ENCODE measurements at places on chromosomes 16 and 17. TPM values are rescaled to one million over a fixed set of nuclear protein-coding genes. Genes with fewer than 3 reads are reported as not detected.

- DNase-seq: no peak
Observed at GRCh38 chr17:28718333-28719020, 809 bp upstream of the RAB34 start.

DNA sequence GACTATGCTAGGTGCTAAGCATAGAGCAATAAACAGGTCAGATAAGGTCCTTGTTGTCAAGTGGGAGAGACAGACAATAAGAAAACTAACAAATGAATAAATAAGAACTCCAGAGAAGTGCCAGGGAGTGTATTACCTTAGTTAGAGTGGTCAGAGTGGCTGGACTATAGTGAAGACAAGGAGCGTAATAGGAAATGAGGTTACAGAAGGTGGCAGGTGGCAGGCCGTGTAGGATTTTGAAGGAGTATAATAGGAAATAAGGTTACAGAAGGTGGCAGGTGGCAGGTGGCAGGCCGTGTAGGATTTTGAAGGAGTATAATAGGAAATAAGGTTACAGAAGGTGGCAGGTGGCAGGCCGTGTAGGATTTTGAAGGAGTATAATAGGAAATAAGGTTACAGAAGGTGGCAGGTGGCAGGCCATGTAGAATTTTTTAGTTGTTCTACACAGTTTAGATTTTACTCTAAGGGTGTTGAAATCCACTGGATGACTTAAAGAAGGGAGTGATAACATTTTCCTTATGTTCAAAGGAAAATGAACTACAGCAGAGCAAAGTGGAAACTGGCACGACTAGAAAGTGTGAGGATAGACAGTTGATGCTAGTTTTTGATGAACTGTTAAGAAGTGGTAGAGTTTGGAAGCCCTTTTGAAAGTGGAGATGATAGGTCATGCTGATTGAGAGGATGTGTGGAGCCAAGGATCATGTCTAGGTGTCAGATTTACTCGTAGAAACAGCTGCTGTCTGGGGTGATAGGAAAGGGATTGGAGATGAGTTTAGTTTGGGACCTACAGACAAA lies 3.6 kb upstream of the KRTAP3-1 start:
- DNase-seq: no peak

GRCh38 chr16:82987767-82988166 lies 361.0 kb downstream of the CDH13 start:
- no peak for DNase-seq

The ZSWIM7 gene
- 52.1 TPM for polyA plus RNA-seq

DNA sequence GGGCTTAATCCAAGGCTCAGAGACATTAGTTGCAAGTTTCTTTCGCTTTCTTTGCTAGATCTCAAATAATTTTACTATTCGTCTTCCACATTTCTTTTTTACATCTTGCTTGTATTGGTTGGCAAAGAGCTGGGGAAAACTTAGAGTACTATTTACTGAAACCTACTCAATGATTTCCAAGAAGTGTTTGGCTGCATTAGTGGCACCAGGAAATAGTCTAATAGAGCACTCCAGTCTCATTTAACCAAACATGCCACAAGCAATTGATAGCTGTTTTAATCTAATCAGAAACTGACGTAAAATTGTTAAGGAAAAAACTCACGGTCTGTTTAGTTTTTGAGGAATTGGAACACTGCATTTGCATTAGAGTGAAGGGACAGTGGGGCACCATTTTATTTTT lies 29.0 kb downstream of the NUP93 start:
- no peak for DNase-seq

The PABPN1L gene
- polyA plus RNA-seq: not detected

The GUCY2D gene
- 0.28 TPM for polyA plus RNA-seq

The KRTAP1-1 gene
- not detected for polyA plus RNA-seq

GRCh38 chr16:26905336-26905735 lies 161.4 kb upstream of the C16orf82 start:
- DNase-seq: no peak

DNA sequence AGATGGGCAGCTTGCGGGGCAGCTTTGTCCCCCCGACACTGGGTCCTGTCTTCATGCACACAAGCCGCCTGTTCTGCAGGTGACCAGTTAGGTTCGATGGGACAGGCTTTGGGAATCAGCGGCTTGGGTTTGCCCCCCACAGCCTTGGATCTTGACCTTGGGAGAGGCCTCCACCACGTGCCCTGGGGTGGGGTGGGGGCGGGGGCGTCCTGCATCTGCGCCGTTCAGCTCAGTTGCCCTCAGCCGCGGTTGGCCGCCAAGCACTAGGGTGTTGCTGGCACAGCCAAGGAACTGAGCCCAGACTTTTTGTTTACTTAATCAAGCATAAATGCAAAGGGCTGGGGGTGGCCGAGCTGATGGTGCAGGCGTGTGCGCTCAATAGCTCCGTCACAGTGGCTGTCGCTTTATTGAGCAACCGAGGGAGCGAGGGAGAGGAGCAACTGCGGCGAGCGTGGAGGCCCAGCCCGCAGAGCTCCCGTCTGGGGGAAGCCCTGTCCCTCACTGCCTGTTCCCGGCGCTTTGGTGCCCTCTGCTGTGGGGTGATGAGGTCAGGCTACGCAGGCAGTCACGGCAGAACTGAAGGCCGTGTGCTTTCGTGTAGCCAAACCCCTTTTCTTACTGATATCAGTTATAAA lies 33.9 kb downstream of the JPH3 start:
- DNase-seq: no peak

GRCh38 chr16:24540602-24541210 lies 1.3 kb downstream of the RBBP6 start:
- DNase-seq: peak; percentile 40

DNA sequence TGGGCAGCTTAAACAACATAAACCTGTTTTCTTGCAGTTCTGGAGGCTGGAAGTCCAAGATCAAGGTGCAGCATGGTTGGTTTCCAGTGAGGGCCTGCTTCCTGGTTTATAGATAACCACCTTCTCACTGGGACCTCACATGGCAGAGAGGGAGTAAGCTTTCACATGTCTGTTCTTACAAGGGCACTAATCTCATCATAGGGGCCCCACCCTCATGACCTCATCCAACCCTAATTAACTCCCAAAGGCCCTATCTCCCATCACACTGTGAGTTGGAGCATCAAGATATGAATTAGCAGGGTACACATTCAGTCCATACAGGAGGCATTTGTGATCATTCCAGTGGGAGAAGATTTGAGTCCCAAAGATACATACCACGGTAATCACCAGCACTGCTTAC lies 50.5 kb upstream of the GRIN2A start:
- no peak for DNase-seq

The BRIP1 gene
- 10.3 TPM for polyA plus RNA-seq

The LRRC75A gene
- polyA plus RNA-seq: 4.7 TPM

DNA sequence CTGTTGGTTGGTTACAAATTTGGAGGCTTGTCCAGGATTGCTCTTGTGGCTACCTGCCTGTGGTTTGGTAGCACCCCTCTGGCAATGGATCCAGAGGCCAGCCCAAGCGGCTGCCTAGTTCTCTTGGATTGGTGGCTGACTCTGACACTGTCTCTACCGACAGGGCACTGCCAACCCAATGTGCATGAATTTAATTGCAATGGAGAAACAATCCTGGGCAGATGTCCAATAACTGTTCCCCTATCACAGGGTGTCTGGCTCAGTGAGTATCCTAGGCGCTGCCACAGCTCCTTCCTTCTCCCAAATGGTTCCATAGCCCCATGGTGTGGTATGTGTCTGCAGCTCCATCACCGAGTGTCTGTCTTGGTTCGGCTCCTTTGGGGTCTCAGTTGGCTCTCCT lies 19.5 kb downstream of the N4BP1 start:
- DNase-seq: no peak

- DNase-seq: no peak
Observed at GRCh38 chr16:11109566-11109965, 146.4 kb downstream of the SOCS1 start.
